ENCODE measurements at places on chromosomes 5 and 9.

- no peak for DNase-seq
Measured at GRCh38 chr9:78539188-78539587, 242.3 kb downstream of the PSAT1 start.

- DNase-seq = no peak
Measured at GRCh38 chr9:14293801-14294200, 20.1 kb downstream of the NFIB start.

GRCh38 chr5:170390472-170390871 is 1.3 kb upstream of the KCNMB1 start:
- no peak for DNase-seq

DNA sequence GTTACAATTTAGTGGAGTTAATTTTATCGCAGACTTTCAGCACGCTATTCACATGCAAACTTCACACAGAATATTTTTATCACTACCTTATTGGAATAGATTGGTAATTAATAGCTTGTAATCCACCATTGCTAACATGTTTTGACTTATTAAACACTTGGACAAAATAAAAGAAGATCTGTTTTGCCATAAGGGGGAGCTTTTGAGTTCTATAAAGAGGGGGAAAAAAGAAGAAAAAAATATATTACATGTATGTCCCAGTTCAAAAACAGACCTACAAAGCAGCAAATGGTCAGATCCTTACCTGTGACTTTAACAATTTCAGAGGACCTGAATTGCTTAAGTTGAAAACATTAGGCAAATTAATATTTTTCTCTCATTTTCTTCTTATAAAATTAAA is 1.2 kb upstream of the PAPPA start:
- no peak for DNase-seq

DNA sequence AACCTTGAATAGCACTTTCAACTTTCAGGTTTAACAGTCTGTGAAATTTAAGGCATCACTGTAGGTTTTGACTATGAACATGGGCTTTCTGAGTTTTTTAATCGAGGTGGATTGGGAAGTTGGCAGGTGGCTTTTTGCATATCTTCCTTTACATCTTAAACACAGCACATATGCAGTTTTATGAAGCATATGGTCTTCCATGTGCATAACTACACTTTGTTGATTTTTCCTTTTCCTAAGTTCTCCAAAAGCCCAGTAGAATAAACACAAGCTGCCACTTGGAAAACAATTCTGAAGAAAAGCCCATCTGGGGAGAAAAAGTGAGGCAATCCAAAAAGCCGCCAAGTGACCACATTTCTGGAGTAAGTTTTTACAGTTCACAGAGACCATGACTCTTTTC is 236.5 kb upstream of the IL12B start:
- no peak for DNase-seq

- DNase-seq = no peak
Measured at GRCh38 chr5:3153906-3154305, 402.4 kb upstream of the IRX2 start.

DNA sequence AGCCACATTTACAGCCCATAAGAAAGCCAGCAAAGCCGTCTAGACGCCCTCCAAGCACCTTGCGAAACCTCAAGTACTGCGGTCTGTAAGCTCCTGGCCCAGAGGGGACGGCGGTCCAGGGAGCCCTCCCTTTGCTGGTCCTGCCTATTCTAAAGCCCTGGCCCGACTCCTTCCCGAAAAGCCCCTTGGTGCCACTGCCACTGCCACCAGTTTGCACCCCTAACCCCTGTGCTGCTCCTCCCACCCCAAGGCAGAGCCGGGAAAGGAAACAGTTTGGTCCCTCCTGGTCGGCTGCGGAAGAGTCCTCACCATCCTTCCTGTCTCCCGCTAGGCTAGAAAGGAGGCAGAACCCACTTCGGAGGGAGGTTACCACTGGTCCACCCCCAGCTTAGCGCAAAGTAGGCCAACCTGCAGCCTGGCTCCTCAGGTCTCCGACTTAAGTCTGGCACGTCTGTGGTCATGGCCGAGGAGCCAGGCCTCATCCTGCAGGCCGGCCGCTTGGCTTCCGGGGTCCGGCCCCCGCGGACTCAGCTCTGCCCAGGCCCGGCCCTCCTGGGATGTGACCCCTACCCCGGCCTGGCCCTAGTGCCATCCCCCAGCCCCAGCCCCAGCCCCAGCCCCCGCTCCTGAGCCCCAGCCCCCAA is 916 bp downstream of the TOR1A start:
- DNase-seq = no peak

GRCh38 chr5:108747111-108747773 is 455 bp upstream of the FER start:
- DNase-seq = no peak

DNA sequence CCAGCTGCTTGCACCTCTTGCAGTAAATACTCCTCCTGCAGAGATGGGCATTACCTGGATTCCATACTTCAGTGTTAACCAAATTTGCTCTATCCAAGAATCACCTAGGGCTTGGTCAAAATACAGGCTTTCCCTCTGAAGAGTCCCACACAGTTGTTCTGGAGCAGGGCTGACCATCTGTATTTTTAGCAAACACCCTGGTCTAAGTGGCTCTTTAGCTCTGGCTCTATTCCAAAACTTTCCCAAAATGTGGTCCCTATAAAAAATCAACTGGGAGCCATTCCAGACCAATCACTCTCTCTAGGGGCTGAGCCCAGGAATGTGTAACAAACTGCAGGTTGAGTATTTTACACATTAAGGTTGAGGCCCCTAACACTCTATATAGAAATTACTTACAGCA is 153.7 kb downstream of the SPOCK1 start:
- DNase-seq = no peak

GRCh38 chr5:62653864-62654575 is 75.4 kb downstream of the LRRC70 start:
- no peak for DNase-seq

DNA sequence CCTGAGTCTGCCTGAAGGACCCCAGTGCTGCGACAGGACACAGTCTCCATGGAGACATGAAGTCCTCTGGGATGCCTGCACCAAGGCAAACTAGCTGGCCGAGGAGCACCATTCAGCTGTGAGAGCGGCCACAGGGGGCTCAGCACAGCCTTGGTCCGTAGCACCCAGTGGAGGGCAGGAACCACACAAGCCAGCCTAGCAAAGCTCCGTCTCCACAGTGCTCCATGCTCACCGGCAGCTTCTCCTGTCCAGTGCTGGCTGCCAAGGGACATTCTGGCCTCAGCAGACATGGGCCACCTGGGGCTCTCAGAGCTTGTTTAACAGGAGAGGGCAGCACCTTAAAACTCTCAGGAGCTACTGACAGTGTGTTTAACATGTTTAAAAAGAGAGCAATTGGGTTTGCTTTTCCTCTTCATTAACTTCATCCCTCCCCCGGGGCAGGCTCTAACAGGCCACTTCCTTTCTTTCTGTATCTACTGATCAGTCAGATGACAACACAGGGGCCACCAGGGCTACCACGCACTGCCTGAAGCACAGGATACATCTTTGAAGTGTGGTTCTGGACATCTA is 57.0 kb downstream of the SECISBP2 start:
- no peak for DNase-seq

- no peak for DNase-seq
Measured at GRCh38 chr5:80912479-80912878, 47.7 kb upstream of the RASGRF2 start.

DNA sequence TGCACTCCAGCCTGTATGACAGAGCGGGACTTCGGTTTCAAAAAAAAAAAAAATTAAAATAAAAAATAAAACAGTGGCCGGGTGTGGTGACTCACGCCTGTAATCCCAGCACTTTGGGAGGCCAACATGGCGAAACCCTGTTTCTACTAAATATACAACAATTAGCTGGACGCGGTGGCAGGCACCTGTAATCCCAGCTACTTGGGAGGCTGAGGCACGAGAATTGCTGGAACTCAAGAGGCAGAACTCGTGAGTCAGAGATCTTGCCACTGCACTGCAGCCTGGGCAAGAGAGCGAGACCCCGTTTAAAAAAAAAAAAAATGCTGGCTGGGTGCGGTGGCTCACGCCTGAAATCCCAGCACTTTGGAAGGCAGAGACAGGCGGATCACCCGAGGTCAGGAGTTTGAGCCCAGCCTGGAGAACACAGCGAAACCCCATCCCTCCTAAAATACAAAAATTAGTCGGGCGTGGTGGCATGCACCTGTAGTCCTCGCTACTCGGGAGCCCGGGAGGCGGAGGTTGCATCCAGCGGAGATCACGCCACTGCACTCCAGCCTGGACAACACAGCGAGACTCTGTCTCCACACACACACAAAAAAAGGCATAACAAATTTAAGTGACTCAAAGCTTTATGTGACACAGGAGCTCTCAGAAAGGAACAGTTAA is 1.5 kb upstream of the NPM1 start:
- no peak for DNase-seq

- no peak for DNase-seq
Measured at GRCh38 chr5:168932400-168933189, 353.4 kb upstream of the PANK3 start.

- no peak for DNase-seq
Measured at GRCh38 chr9:88628114-88628513, 93.1 kb downstream of the NXNL2 start.

DNA sequence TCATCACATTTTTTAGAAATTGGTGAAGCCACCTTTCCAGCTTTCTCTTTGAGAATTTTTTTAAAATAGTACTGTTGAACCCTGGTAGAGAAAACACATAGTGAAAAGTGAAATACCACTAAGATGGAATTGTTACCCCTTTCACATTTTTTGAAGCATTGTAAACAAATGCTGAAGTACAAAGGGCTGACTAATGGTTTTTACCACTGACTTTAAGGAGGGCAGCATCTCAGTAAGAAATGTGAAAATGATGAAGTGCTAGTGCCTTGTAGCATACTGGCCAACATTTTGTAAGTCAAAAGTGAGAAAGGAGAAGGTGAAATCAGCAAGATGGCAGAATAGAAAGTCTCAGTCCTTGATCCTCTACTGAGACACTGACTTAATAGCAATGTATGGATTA is 320.6 kb downstream of the PJA2 start:
- no peak for DNase-seq

DNA sequence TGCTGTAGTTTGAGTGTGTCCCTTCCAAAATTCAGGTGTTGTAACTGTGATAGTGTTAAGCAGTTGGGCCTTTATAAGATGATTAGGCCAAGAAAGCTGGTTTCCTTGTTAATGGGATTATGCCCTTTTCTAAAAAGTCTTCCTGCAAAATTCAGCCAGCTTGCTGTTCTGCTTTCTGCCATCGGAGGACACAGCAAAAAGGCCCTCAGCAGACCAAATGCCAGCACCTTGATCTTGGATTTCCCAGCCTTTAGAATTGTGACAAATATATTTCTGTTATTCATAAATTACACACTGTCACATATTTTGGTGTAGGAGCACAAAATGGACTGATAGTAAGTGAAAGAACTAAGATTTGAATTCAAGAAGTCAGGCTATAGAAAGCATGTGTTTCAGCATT is 203.2 kb downstream of the IZUMO3 start:
- no peak for DNase-seq

DNA sequence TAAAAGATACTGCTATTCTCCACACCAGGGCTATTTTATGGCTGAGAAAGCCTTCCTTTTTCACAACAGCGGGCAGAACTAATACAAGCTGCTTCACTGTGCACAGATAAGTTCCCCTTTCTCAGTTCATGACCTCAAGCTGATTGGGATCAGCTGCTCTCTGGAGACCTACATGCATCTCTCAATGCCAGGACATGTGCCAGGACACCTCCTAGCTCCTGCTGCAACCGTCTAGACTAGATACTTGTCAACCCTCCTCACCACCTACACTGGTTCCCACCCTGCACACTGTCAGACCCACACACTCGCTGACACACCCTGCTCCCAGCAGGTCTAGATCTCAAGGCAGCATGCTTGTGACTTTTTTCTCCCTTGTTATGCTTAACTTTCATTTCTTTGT is 39.8 kb downstream of the STARD4 start:
- no peak for DNase-seq

- DNase-seq = no peak
Measured at GRCh38 chr9:19108038-19108437, 5.3 kb upstream of the HAUS6 start.

DNA sequence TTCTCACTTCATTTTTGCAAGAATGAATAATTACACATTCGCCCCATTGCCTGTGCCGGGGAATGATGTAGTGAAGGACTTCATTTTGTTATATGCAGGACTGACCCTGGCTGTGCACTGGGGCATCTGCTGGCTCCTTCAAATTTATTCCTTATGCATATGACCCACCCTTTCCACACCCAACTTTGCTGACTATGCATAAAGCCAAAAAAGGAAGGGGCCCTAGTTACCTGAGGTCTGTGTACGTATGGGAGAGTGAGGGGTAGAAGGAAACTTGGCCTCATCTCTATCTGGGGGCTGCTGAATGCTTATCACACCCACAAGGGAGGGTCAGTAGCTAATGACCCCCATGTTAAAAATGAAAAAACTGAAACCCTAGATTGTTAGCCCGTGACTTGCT is 259.6 kb downstream of the SMARCA2 start:
- no peak for DNase-seq

- no peak for DNase-seq
Measured at GRCh38 chr9:21883642-21884041, 81.2 kb downstream of the MTAP start.

DNA sequence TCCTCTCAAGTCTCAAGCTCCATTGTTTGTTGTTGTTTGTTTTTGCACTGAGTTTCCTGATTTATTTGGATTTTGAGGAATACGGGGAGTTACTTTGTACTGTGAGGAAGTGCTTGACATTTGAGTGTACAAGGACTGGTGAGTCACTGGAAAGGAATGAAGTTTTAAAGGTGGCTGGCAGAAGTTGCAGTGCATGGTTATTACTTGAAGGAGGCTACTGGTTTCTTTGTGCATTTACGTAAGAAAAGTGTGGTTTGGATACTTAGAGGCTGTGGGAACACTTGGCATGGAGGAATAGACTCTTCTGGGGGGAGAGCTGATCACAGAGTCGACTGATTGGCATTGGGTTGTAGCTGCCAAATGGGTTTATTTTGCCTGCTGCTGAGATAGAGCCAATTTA is 919.0 kb downstream of the TAF11L14 start:
- no peak for DNase-seq

DNA sequence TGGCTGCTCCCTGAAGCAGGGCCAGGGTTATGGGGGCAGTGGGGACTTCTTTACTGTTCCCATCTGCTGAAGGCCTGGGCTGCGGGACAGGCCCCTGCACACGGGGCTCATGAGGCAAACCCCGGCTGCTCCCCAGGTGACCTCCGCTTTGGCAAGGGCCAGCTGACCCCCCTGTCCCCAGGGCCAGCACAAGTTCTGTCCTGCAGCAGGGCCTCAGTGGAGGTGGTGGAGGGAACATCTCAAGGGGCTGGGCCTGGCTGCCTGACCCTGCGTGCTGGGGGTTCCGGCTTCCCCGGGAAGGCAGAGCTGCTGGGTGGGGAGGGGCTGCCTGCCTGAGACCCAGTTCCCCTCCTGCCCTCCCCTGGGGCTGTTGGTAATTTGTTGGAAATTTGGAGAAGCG is 67.4 kb upstream of the RNU6ATAC start:
- no peak for DNase-seq

GRCh38 chr5:14706615-14707021 is 42.1 kb downstream of the OTULIN start:
- DNase-seq = no peak

DNA sequence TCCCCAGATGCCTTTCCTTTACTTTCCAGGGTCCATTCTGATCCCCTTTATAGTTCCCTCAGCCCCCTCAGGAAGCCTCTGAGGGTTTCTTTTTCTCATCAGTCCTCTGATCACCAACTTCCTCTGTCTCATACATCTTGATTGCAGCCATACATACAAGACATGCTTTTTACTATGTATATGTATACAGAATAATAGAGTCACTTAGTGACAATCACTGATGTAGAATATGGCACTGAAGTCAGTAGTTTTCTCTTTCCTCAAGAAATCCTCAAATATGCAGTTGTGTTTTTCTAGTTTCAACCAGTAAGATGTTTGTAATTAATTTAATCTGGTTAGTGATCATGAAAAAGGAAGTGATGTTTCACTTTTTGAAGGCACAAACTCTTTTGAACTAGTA is 364.1 kb downstream of the MAN2A1 start:
- DNase-seq = no peak

All from activated CD8-positive, alpha-beta memory T cell treated with anti-CD3 and anti-CD28 coated beads for 1 hour (primary cell).